ENCODE measurements at places on chromosomes 2 and 18.

GRCh38 chr2:2025803-2026202 lies 281.5 kb upstream of the PXDN start:
- no peak for DNase-seq

GRCh38 chr18:63591725-63592124 lies 4.6 kb downstream of the SERPINB13 start:
- no peak for DNase-seq

DNA sequence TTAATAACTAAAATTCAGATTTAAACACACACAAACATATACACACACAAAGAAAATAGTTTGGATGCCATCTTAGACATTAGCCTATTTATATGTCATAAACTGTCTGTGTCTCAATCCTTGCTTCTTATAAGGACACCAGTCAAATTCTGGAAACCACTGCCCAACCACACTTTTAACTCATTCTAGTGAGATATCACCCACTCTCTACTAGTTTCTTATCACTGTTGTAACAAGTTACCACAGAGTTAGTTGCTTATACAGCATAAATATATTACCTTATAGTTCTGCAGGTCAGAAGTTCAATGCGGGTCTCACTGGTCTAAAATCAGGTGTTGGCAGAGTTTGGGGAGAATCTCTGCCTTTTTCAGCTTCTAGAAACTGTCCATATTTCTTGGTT lies 239.1 kb downstream of the MTX2 start:
- no peak for DNase-seq

- DNase-seq = no peak
These were observed 129.4 kb downstream of the MYO5B start for GRCh38 chr18:50065527-50065926.

- DNase-seq = no peak
These were observed 9.9 kb upstream of the KLHL30 start for GRCh38 chr2:238128534-238129001.

DNA sequence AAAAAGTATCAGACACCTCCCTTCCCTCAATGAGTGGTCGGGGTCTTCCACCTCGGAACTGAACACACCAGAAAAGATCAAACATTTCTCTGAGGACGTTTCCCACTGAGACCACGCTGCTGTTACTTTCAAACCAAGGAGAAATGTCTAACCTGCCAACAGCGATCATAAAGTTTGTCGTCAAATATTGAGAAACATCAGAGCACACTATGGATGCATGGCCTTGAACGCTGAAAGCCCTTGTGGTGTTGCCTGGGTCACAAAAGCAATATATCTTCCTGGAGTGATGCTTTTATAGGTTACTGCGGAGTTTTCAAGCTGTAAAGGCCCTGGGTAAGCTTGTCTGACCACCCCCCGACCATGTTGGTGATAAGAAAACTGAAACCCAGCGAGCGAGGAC lies 70.2 kb upstream of the ID2 start:
- no peak for DNase-seq

DNA sequence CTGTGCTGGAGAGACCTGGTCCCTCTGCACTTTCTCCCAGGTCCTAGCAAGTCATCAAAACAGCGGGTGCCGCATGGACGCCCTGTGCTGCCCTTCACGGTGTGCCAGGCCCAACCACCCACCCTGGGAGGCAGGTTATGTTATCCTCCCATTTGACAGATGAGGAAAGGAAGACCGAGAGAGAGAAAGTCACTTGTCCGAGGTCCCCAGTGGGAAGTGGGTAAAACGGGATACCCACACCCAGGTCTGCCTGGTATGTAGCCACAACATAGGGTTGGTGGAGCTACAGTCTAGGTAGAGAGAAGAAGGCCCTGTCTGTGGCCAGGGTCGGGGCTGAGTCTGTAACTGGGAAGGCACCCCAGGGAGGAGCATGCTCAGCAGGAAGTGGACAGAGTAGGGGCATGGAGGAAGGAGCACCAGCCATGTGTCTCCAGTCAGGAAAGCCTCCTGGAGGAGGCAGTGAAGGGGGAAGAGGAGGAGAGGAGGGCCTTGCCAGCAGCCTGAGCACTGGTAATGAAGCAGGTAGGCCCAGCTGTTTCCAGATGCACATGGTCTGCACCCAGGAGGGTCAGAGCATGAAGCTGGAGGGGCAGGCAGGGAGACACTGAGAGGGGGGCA lies 98.4 kb downstream of the ZFP36L2 start:
- no peak for DNase-seq

DNA sequence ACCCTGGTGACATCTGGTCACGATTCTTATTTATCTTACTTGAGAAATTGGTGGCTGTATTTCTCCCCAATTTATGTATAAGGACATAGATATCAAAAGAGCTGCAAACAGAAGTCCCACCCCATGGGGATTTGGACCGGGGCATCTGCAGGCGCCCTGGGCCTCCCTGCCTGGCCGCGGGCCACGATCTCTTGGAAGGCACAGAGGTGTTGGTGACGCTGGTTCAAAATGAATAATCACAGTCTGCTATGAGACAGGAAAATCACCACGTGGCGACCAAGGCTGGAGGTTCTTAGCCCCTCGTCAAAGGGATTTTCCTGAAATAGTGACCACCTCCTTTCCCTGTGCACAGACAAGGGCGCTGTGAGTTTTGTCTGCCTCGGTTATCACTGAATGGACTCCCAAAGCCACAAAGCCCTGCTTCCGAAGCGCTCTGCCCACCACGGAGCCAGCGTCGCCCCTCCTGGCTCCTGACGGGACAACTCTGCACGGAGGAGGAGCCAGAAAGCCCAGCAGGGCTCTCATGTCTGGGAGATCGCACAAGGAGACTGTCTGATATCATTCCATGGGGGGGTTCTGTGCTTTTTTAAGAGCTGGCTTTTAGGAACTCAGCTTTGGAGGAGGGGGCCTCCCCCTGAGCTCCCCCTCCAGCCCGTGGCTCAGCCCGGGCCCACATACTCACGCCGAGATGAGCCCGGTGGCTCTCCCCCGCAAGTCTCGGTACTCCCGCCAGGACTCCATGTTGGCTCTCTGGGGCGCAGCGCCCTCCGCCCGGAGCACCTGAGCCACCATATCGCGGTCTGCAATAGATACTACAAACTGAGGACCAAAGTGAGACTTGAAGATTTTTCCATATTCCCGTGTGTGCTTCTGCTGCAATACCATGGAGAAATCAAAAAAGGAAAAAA lies 14.6 kb downstream of the CYP27C1 start:
- DNase-seq = no peak

DNA sequence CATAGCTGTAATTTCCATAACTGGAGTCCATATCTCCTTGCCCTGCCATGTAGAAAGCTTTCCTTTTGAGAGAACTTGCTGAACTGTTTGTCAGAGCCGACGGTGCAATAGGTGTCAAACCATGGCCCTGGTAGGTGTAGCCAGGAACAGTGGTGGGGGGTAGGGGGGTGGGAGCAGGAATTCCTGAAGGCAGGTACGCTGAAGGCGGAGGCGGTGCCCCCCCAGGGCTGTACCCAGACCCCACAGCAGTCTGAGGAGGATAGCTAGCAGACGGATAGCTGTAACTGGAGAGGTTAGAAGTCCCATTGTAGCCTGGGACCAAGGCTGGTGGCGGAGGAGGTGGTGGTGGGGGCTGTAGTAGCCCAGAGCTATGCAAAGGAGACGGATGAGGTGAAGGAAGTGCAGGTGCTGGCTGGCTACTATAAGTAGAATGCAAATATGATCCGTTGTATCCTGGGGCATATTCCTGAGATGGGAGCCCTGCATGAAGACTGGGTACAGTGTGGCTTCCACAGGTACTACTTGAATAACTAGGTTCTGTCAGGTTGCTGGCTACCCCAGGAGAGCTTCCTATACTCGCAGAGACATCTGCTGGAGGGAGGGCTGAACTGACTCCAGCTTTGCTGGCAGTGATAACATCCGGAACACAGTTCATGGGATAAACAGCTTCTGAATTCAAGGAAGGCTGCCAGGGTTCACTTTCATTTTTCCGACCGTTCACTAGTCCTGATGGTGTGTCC lies 124.8 kb downstream of the FIGN start:
- DNase-seq = no peak

- no peak for DNase-seq
These were observed 964 bp upstream of the ST3GAL5 start for GRCh38 chr2:85889627-85890281.

- DNase-seq = no peak
These were observed 32.8 kb upstream of the LDLRAD4 start for GRCh38 chr18:13185675-13186198.

Measured in stimulated activated CD8-positive, alpha-beta memory T cell treated with anti-CD3 and anti-CD28 coated beads, Interleukin-4, amount 100 ng/mL, for 4 hours (primary cell).